ENCODE measurements at places on chromosomes 11 and 22.
A peak's percentile ranks its signal among the peaks of the same experiment; 100 is the strongest.

- DNase-seq = peak; percentile 33
Measured at GRCh38 chr22:50146439-50147238, 23.9 kb upstream of the PANX2 start.

DNA sequence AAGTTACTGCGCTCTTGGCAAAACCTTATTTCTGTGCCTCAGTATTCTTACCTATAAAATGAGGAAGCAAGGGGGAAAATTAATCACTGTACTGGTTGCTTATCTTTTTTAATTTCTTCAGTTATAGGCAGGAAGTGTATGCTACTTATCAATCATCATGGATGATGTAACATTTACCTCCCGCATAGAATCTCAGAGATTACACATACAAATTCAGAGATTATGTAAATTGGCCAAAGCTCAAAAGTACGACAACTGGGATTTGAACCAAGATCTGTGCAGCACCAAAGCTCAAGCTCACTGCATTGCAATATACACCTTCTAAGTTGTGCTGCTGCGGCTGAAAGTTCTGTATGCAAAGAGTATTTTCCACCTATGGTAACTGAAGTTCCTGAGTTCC lies 83.0 kb downstream of the PDHX start:
- DNase-seq = no peak

- no peak for DNase-seq
Measured at GRCh38 chr22:45970705-45971407, 6.1 kb downstream of the WNT7B start.

GRCh38 chr22:44084044-44084772 lies 60.1 kb downstream of the PARVB start:
- DNase-seq = no peak

DNA sequence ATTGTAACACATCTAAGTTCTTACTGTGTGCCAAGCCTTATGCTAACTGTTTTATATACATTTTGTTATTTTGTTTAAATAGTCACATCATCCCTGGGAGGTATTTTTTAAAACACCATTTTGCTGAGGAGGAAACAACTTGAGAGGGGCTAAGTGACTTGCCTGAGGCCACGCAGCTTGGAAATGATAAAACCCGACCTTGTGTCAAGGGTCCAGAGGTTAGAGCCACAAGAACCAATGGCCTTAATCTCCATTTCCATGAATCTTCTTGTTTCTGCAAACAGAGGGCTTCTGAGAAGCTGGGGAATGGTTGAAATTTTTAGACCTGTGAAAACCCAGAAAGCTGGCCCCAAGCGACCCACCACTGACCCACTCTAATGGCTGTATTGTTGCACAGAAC lies 16.7 kb downstream of the ABTB2 start:
- no peak for DNase-seq

GRCh38 chr11:43644621-43645299 lies 35.8 kb upstream of the HSD17B12 start:
- no peak for DNase-seq

DNA sequence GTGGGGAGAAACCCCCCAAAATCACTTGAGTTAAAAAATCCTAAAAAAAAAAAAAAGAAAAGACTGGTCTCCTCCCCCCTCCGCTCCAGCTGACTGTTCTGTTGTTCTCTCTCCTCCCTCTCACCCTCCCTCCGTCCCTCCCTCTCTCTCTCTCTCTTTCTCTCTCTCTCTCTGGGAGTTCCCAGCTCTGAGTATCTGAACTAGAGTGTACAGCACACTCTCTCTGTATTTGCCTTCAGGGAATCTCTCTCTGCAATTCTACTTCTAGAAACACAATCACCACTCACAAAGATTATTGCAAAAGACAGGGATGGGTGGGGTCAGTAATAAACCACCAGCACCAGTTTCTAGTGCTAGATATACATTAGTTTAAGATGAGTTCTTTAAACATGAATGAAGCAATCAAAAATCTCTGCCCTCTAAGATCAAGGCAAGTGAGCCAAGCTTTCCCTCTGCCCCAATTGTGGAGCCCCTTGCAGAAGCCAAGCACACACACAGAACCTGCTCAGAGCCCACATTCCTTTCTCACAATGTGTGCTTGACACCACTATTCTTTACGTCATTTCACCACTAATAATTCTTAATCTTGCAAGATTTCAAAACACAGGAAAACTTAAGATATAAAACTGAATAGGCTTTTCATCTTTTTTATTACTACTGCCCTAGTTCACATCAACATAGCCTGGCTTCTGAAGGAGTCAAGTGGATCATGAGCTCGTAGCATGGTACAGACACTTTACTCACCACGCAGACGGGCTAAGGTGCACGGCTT lies 133.5 kb downstream of the RBFOX2 start:
- DNase-seq = peak; percentile 6

- DNase-seq = no peak
Measured at GRCh38 chr22:37362621-37363020, 64.7 kb downstream of the ELFN2 start.

DNA sequence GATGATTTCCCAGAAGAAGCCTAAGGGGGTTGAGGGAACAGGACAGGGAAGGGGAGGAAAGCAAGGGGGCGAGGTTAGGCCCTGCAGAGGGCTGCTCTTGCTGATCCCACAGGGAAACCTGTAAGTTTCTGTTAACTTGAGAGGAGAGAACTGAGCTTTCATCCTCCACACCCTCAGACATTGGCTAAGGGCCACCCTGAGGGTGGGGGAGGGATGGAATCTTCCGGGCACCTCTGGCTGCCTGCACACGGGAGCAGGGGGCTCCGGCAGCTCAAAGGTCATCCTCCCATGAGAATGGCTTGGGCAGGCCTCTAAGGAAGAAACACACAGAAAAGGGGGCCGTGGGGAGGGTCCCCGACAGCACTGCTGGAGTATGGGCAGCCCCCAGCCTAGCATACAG lies 108.1 kb downstream of the TSPAN18 start:
- no peak for DNase-seq

DNA sequence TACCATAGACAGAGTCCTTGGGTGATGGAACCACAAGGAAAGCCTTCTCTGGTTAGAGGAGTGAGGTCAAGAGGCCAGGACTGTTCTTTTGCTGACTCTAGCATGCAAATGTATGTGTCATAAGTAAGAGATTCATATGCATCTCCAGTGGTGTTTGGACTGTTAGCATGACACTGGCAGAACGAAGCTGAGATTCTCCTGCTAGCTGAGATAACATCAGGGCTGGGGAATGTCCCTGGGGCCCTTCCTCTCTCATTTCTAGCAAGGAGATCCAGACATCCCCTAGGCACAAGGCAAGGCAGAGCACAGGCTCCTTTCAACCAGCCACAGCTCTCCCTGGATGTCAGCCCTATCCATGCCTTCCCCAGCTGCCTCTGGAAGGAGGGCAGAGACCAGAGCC lies 711.3 kb downstream of the OPCML start:
- DNase-seq = no peak

DNA sequence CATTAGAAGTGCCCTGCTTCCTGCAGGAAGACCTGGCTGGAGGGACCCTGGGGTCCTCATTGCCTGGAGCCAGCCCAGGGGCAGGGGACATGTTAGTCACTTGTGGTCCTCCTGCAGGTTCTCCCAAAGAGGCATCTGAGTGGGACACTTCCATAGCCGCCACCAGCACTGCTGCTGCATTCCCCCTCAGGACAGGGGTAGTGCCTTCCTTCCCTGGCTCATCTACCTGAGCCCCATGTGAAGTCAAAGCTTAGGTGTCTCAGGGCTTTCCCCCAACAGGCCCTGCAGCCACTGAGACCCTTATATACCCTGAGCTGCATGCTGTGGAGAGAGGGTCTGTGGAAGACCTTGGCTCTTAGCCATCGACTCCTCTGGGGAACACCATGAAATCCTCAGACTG lies 45.0 kb upstream of the VPREB1 start:
- DNase-seq = no peak

DNA sequence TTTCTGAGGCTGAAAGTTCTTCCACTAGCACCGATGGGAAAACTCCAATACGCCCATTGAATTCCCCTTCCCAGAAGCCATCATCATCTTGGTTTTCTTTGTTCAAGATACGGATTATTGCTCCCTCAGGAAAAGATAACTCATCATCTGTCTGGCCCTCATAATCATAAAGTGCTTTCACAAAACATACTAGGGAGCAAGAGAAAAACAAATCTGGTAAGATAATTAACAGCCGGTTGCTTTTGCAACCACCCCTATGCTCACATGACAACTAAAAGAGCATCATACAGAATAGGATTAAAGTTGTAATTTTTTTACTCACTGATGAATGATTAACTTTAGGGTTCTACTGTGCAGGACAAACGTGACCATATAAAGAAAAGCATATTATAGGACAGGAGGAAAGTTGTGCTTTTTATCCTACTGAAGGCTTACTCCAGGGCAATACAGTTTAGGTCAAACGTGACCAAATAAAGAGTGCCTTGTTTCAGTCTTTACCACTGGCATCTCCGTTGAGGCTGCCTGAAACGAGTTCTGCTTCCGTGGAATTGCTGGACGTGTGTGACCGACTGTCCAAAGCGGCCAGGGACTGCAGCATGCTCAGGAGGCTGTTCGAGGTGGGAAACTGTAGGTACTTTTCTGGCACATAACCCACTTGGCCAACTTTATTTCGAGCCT lies 28.6 kb downstream of the ATG16L2 start:
- no peak for DNase-seq

DNA sequence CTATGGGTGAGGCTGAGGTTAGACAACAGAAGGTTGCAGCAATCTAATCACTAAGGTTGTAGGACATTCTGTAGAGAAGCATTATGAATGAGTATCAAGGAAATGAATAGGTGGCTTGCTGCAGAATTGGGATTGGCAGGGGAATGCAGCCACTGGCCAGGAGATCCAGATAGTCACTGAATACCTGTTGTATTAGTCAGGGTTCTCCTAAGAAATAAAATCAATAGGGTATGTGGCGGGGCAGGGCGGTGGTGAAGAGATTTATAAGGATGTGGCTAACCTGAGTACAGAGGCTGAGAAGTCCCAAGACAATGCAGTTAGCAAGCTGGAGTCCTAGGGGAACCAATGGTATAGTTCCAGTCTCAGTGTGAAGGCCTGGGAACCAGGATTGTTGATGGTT lies 163.0 kb downstream of the SPON1 start:
- DNase-seq = peak; percentile 1

- DNase-seq = peak; percentile 73
Measured at GRCh38 chr22:50030297-50031188, 18.0 kb upstream of the IL17REL start.

DNA sequence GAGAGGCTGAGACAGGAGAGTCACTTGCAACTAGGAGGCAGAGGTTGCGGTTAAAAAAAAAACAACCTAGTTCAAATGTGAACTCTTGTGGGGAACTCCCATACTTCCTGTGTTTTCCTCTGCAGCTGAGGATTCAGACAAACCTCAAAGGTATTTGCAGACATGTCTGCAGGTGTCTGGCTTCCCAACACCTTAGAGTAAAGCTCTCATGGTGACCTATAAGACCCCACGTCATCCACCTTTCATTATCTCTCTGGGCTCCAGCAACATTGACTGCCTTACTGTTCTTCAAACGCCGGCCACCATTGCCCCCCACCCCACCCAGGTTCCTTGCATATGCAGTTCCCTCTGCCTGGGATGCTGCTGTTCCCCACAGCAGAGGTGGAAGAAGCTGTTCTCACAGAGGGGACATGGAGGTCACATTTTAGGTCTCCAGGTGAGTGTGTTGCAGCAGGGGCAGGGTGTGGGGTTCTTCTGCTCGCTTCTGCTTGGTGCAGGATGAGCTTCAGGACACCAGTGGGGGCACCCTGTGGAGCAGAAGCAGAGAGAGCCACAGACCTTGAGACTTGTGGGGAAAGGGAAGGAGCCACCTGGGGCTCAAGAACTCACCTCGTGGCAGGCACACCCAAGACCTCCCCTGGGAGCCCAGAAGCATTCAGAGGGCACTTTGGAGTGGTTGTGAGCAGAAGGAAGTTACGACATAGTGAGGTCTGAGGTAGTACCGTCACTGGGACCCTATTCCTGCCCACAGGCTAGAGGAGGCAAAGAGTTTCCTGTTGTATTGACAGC lies 203.2 kb downstream of the CSNK2A3 start:
- DNase-seq = no peak

GRCh38 chr22:49583341-49583740 lies 244.3 kb downstream of the BRD1 start:
- no peak for DNase-seq
